Activated naive CD4-positive, alpha-beta T cell treated with anti-CD3 and anti-CD28 coated beads for 36 hours (primary cell): ENCODE measurements at places on chromosomes 6 and 20. TPM values are rescaled to one million over a fixed set of nuclear protein-coding genes. Genes with fewer than 3 reads are reported as not detected.

- H3K27ac ChIP-seq: no peak overlapping the region
- DNase-seq: no peak
- peaks cover 4% of the 10 kb centered on the region for H3K4me1 ChIP-seq
- H3K36me3 ChIP-seq: no peaks in the 10 kb centered on the region
Measured at GRCh38 chr20:5041433-5041832, 40.1 kb upstream of the SLC23A2 start.

DNA sequence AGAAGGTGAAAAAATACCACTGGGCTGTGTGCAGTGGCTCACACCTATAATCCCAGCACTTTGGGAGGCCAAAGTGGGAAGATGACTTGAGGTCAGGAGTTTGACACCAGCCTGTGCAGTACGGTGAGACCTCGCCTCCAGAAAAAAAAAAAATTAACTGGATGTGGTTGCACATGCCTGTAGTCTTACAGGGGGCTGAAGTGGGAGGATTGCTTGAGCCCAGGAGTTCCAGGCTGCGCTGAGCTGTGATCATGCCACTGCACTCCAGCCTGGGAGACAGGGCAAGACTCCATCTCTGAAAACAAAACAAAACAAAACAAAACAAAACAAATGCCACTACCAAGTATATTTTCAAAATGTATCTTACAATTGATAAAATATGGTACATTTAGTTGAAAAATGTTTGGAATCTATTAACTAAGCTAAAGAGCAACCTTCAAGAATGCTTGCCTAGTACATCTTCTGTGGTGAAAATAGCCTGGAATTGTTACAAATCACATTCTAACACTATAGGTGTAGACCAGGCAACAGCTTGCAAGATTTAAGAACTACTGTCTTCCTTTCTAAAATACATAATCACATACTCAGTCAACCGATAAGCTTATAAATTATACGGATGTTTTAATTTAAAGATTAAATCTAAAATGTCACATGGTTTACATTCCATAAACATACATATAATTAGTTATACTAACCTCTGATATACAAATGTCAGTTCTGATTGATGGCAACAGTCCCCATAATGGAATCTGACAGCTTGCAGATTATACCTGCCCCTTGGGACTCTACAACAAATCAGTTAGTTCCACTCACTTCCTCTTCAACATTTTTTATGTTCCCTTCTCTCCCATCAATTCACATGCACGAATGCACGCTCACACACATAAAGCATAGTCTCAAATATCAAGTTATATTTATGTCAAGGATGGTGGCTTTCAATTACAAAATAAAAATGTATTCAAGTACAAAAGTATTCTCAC is 150.8 kb downstream of the ASCC3 start:
- peaks cover 6% of the 10 kb centered on the region for H3K36me3 ChIP-seq
- no peaks in the 10 kb centered on the region for H3K4me1 ChIP-seq
- DNase-seq: no peak
- no peak overlapping the region for H3K4me3 ChIP-seq
- no peaks in the 10 kb centered on the region for H3K27me3 ChIP-seq

DNA sequence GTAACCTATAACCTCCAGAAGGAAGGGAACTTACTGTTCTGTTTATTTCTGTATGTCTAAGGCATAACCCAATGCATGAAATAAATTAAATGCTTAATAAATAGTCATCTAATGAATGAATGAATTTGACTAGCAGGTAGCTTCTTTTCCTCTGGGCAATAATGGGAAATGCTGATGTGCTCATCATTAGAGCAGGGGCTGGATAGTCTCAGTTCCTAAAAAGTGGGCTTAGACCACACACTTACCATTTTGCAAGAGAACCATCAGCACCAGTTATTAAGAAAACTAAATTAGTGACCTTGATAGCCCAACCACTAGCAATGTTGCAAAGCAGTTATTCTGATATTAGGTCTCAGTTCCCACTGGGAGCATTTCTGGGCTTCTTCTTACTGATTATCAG is 449.7 kb downstream of the CDC5L start:
- H3K36me3 ChIP-seq: peaks cover 9% of the 10 kb centered on the region
- no peaks in the 10 kb centered on the region for H3K27me3 ChIP-seq
- no peak overlapping the region for H3K4me3 ChIP-seq
- no peak overlapping the region for H3K27ac ChIP-seq

Gene PTGIS
- not detected for total RNA-seq

Gene TNF
- 33.2 TPM for total RNA-seq

DNA sequence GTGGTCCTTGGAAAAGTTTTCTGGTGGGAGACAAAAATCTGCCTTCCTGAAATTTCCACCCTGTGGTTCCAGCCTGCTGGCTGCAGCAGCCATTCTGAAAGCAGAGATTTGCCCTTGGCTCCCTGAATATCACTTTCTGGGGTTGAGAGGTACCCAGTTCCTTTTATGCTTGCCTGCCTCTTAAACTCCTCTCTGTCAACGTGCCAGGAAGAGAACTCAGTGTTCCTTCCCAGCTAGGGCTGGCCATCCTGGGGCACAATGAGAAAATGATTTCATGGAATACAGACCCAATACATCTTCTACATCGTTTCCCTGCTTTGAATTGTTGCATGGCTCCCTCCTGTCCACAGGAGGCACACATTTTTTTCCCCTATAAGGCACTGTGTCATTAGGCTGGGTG is 1.6 kb upstream of the DSN1 start:
- DNase-seq: no peak
- no peak overlapping the region for H3K27ac ChIP-seq
- H3K36me3 ChIP-seq: no peaks in the 10 kb centered on the region
- no peak overlapping the region for H3K4me3 ChIP-seq
- no peaks in the 10 kb centered on the region for H3K27me3 ChIP-seq
- H3K4me1 ChIP-seq: peaks cover 17% of the 10 kb centered on the region

GRCh38 chr6:146267447-146267846 is 238.6 kb downstream of the GRM1 start:
- peaks cover 2% of the 10 kb centered on the region for H3K27me3 ChIP-seq
- H3K4me1 ChIP-seq: no peaks in the 10 kb centered on the region
- H3K4me3 ChIP-seq: no peak overlapping the region

DNA sequence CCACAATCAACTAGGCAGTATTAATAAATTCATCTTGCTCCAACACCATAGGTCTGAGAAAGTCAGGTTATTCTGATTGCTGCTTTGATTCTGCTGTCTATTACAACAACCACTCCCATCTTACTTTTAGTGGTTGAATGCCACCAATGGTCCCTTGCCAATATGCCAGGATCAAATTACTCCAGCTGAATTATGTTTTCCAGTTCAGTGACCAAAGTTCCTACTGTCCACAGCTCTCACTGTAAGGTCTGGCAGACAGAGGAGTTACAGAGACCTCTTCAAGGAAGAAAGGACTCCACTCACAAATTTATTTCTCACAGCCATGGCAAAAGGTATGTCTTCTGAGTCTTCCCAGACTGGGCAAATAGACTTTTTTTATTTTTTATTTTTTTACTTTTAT is 557.0 kb downstream of the HAO1 start:
- H3K4me1 ChIP-seq: no peaks in the 10 kb centered on the region
- DNase-seq: no peak
- no peak overlapping the region for H3K4me3 ChIP-seq
- H3K27me3 ChIP-seq: no peaks in the 10 kb centered on the region
- no peaks in the 10 kb centered on the region for H3K36me3 ChIP-seq

DNA sequence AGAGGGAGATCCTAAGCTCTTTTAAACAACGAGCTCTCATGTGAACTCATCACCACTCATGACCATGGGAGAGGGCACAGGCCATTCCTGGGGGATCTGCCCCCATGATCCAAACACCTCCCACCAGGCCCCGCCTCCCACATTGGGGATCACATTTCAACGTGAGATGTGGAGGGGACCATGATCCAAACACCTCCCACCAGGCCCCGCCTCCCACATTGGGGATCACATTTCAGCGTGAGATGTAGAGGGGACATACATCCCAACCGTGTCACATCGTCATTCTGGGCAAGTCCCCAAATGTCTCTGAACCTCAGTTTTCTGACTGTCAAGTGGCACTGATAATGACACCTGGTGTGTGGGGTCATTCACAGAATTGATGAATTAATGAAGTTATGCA is 641.8 kb downstream of the CDH26 start:
- peaks cover 2% of the 10 kb centered on the region for H3K27me3 ChIP-seq
- H3K27ac ChIP-seq: no peak overlapping the region
- no peaks in the 10 kb centered on the region for H3K4me1 ChIP-seq
- DNase-seq: no peak
- H3K4me3 ChIP-seq: no peak overlapping the region

DNA sequence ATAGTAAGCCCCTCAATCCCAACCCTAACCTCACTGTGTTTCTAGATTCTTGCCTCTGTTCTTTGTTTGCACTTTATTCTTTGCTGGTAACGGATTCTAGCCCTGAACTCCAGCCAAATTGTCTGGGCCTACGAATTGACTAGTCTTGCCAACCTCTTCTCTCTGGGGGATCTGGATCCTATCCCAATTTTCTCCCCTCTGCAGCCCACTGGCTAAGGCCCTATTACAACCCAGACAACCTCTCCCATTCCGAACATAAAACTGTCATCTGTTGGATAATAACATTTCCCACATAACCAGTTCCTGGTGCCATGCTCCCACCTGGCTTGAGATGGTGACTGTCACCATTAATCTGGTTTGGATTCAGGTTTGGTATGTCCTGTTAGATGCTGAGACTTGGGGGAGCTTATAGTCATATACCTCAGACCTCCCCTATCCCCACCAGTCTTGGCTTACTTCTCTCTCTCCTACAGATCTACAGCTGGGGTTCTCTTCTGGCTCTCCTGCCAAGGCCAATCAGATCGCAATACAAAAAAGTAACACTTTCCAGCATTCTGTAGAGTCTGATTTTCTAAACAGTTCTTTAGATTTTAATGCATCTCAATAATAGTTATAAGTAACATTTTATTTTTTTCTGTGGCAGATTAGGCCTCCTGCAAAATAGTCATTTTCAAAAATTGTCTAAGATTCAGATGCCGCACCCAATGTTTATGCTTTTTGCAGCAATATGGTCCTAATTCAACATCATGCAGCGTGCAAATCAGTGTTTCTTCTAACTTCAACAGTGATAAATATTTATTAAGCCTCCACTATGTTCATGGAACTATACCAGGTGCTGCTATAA is 29.8 kb upstream of the AHI1 start:
- no peak for DNase-seq
- H3K27ac ChIP-seq: no peak overlapping the region
- no peaks in the 10 kb centered on the region for H3K27me3 ChIP-seq
- H3K4me1 ChIP-seq: no peaks in the 10 kb centered on the region

Gene SMPDL3A
- total RNA-seq: 0.49 TPM

GRCh38 chr6:24743944-24744335 is 25.0 kb upstream of the C6orf62 start:
- H3K27ac ChIP-seq: peak overlapping the region; percentile 88
- peaks cover 4% of the 10 kb centered on the region for H3K27me3 ChIP-seq
- H3K36me3 ChIP-seq: no peaks in the 10 kb centered on the region
- peak overlapping the region; percentile 13 for H3K4me3 ChIP-seq

- DNase-seq: no peak
- H3K27me3 ChIP-seq: peaks cover 36% of the 10 kb centered on the region
- no peaks in the 10 kb centered on the region for H3K36me3 ChIP-seq
- H3K27ac ChIP-seq: no peak overlapping the region
Measured at GRCh38 chr20:31857861-31858759, 12.2 kb downstream of the DUSP15 start.

DNA sequence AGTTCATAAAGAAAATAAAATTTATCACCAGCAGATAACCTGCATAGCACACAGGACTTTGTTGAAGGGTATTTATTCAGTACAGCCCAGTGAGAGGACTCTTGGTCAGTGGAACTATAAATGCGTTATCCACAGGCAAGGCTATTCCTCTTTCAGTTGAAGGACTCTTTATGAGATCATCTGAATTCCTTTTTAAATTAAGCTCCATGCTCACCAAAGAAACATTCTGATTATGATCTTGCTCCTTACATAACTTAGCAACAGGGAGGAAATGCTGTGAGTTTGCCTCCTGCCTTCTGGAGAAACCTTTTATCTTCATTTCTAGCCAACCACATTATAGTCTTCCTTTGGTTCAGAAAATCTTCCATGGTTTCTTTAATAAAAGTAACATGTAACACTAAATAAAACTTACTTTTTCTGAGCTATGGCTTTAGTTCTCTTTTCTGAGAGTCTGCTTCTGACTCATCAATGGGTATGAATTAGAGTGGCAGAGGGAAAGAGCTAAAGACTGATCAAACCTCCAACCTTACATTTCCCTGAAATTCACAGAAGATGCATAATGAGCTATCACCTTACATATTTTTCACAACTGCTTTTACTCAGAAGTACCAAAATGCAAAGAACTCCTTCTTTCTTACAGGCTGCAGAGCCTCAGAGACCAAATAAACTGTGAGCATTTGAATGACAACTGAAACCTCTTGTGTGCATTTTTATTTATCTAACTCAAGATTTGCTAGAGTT is 267.2 kb downstream of the ADGRG6 start:
- peaks cover 7% of the 10 kb centered on the region for H3K36me3 ChIP-seq
- no peak overlapping the region for H3K4me3 ChIP-seq
- no peak for DNase-seq

GRCh38 chr6:136784271-136784664 is 8.0 kb downstream of the MAP3K5 start:
- no peaks in the 10 kb centered on the region for H3K27me3 ChIP-seq
- peaks cover 7% of the 10 kb centered on the region for H3K36me3 ChIP-seq
- peaks cover 62% of the 10 kb centered on the region for H3K4me1 ChIP-seq
- no peak overlapping the region for H3K27ac ChIP-seq
- no peak for DNase-seq

DNA sequence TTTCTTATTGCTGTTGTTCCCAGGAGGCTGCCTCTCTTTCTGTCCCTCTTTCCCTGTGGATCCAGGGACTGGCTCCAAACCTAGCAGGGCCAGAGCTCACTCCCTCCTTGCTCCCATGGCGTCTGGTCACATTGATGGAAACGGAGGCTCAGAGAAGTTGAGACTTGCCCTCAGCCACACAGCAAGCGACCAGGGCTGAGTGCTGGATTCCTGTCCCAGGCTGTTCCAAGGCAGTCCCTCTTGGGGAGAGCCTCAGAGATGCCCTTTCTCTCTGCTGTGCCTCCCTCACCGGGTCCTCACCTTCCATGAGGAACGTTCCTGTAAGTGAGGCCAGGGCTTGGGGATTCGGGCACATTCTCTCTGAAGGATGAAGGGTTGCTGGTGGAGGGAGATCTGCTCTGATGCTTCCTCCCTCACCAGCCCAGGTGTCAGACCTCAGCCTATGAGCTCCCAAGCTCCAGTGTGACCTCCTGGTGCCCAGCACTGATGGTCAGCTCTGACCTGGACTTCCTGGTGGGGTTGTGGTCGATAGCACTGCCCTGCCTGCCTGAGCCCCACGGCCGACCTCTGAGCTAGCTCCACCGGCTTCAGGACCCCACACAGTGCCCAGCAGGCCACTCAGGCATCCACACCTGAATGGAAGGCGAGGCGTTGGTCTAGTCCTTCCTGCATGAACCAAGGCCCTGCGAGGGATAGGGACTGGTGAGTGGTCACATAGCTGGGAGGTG is 26.8 kb downstream of the SUN5 start:
- peaks cover 14% of the 10 kb centered on the region for H3K36me3 ChIP-seq
- peaks cover 46% of the 10 kb centered on the region for H3K4me1 ChIP-seq
- no peaks in the 10 kb centered on the region for H3K27me3 ChIP-seq
- H3K4me3 ChIP-seq: no peak overlapping the region
- peak; percentile 2 for DNase-seq
